ENCODE measurements at places on chromosomes 11 and 22. TPM values are rescaled to one million over a fixed set of nuclear protein-coding genes. Genes with fewer than 3 reads are reported as not detected.

The NFAM1 gene
- total RNA-seq, result 28.0 TPM

GRCh38 chr22:46824344-46824909 is 62.0 kb downstream of the TBC1D22A start:
- no peak for DNase-seq

- DNase-seq, result no peak
Observed at GRCh38 chr11:116333001-116333535, 439.7 kb downstream of the BUD13 start.

The EEF1G gene
- 973 TPM for total RNA-seq

GRCh38 chr11:119316016-119316728 is 758 bp downstream of the MCAM start:
- no peak for DNase-seq

DNA sequence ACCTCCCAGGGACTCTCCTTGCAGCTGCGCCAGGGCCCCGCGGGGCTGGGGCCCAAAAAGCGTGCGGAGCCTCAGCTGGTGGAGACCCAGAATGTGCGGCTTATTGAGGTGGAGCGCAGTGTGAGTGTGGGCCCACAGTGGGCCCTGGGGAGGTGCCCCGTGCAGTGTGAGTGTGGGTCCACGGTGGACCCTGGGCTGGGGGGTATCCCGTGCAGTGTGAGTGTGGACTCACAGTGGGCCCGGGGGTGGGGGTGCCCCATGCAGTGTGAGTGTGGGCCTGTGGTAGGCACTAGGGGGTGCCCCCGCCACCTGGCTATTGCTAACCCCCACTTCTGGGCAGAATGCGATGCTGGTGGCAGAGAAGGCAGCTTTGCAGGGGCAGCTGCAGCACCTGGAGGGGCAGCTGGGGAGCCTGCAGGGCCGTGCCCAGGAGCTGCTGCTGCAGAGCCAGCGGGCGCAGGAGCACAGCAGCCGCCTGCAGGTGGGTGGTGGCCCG is 7.8 kb upstream of the RPS6KA4 start:
- DNase-seq, result peak; percentile 70

DNA sequence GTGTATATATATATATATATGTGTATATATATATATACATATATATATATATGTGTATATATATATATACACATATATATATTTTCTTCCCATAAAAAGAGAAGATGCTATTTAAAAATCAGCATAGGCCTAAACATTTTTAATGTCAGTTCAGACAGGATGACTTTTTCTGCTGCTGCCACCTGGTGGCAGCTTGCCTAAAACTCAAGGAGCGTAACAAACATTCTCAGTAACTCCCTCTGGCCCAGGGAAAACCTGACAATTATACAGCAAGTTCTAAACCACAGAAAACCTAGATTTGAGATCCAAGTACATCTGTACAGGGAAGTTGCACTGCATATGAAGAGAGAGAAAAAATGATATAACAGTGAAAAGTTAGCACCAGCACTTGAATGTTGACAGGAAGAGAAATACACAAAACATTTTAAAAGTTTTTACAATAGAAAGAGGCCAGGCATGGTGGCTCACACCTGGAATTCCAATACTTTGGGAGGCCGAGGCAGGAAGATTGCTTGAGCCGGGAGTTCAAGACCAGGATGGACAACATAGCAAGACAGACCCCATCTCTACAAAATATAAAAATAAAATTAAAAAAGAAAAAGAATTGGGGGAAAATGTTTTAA is 16.6 kb downstream of the OR8A1 start:
- DNase-seq, result peak; percentile 44
